RPMI7951 (cell line): ENCODE measurements at places on chromosomes 4 and X. TPM values are rescaled to one million over a fixed set of nuclear protein-coding genes. Genes with fewer than 3 reads are reported as not detected.

- DNase-seq, result peak; percentile 44
Observed at GRCh38 chr4:6873792-6874461, 35.7 kb upstream of the TBC1D14 start.

Gene IL21
- total RNA-seq, result not detected in 2 replicates

Gene SPACA5
- total RNA-seq, result 0.78 TPM in 1 of 2 replicates, not detected in the other

- no peak for DNase-seq
Observed at GRCh38 chr4:5478169-5478568, 230.2 kb downstream of the EVC2 start.

GRCh38 chrX:16665089-16665488, 15.1 kb downstream of the S100G start:
- DNase-seq, result peak; percentile 63

GRCh38 chrX:139691843-139692505, 16.0 kb downstream of the MCF2 start:
- no peak for DNase-seq

Gene CXorf51B
- not detected in 2 replicates for total RNA-seq

DNA sequence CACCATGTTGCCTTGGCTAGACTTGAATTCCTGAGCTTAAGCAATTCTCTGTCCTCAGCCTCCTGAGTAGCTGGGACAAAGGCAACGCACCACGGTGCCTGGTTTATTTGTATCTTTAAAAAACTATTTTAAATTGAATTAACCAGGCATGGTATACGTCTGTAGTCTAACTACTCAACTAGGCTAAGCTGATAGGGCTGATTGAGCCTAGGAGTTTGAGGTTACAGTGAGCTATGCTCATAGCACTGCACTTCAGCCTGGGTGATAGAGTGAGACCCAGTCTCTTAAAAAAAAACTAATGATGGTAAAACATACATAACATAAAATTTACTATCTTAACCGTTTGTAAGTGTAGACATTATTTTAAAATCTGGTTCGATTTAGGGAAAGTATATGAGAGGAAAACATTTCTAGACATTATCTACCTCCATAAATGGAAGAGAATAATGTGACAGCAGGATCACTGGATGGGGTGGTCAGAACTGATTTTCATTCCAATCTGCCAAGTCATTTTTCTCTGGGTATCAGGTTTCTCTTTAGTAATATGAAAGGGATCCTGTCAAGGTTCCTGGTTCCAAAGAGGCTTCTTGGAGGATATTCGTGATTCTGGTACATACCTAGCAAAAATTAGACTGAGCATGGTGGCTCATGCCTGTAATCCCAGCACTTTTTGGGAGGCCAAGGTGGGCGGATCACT, 8.7 kb upstream of the ITGB1BP2 start:
- peak; percentile 57 for DNase-seq

DNA sequence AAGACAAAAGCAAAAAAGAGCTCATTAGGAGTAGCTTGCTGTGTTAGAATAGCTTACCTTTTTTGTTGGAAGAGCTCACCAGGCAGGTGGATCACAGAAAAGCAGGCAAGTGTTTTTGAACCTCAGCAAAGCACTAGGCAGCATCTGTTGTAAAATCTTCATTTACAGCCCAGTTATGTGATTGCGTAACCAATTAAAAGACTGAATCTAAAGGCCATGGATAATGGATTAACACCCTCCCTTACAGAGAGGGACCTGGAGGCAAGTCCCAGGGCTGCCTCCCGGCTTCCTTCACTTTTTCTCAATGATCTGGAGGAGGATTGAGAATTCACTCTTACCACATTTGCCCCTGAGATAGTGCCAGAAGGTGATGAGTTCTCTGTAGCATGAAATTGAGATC, 51.1 kb downstream of the MAMLD1 start:
- no peak for DNase-seq

Gene KCNE5
- 0.12 and 0.20 TPM in 2 replicates for total RNA-seq

DNA sequence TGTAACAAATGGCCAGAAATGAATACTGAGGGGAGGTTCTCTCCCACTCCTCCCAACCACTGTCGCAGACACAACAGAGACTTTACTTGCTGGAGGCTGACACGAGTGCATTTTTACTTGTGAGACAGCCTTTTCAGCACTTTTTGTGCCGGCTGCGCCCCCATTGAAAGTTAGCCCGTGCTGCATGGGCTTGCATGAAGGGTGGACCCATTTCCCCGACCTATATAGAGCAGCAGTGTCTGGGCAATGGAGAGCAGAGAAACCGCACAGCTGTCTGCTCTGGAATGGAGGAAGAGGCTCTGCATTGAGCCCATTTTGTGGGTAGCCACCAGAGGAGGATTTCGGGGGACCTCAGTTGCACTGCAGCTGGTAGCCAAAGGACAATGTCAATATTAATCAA, 208.8 kb downstream of the UGT8 start:
- no peak for DNase-seq

Gene FGB
- total RNA-seq, result not detected in 2 replicates

DNA sequence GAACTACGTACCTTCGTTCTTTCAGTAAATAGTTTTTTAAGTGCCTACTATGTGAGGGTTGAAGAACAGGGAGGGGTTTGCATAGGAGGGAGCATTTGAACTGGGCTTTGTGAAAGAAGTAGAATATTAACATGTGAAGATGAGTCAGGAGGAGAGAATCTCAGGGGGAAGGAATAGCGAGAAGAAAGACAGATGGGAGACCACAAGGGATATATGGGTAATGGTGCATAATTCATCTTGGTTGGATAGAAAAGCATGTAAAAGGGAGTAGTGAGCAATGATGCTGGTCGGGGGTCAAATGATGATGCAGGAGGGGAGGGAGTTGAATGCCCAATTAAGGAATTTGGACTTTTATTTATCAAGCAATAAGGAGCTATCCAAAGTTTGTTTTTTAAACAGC, 52.7 kb downstream of the TMEM164 start:
- DNase-seq, result peak; percentile 34

- DNase-seq, result peak; percentile 69
Observed at GRCh38 chrX:149962859-149963757, 24.8 kb upstream of the EOLA2 start.

DNA sequence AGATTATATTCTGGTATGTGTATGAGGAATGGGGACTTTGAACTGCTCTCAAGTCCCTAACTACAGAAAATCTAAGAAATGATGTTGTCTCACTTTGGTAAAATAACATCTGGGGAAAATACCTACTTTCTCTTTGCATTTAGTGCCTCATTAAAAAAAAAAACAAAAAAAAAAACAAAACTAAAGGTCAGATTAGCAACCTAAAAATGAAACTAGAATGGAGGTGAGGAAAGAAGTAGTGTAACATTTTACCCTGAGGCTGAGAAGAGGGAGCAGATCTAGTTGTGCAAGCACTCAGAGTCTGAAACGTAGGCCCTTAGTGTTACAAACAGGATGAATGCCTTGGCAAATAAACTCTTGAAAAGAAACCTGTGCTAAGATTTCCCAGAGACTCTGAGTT, 56.0 kb downstream of the VGLL1 start:
- no peak for DNase-seq

Gene MTTP
- total RNA-seq, result under 0.01 and 0.39 TPM in 2 replicates

DNA sequence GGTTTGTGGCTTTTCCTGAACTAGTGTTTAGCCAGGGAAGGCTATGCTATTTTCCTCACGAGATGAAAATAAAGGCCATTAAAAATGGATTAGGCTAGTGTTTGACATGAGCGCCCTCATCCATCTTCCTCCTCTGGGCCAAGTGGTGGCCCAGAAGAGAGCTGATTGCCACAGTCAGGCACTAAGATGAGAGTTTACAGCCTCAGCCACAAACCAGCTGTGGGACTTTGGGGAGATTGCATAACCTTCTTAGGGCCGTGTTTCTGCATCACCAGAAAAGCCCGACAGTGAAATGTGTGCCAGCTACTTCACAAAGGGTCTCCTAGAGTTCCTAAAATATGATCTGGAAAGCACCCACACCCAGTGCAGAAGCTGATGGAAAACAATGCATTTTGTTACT, 42.3 kb upstream of the LNX1 start:
- DNase-seq, result peak; percentile 37

- no peak for DNase-seq
Observed at GRCh38 chr4:56086073-56086541, 137.4 kb downstream of the CEP135 start.

Gene MAGEB10
- not detected in 2 replicates for total RNA-seq

Gene ZNF518B
- 16.3 and 28.6 TPM in 2 replicates for total RNA-seq

Gene EXOC1L
- total RNA-seq, result not detected in 2 replicates

DNA sequence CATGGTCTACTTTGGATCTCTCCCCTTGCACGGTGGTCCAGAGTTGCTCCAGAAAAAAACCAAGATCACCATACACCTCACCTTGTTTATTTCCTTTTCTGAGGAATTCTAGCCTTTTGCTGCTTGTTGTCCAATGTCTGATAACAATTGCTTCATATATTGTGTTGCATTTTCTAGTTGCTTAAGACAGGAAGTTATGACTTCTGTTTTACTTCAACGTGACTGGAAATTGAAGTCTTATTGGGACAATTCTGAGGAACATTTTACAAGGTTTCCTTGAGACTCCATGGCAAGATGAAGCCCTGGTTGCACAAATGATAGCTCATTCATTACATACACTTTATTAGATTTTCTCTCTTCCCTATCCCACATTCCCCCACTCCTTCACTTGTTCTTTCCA, 5.2 kb downstream of the CXCL1 start:
- no peak for DNase-seq

GRCh38 chr4:164706675-164707074, 47.3 kb upstream of the SMIM31 start:
- DNase-seq, result no peak

GRCh38 chrX:15815779-15816437, 25.6 kb downstream of the ZRSR2 start:
- DNase-seq, result peak; percentile 5

Gene FOXR2
- 1.2 and 2.0 TPM in 2 replicates for total RNA-seq

DNA sequence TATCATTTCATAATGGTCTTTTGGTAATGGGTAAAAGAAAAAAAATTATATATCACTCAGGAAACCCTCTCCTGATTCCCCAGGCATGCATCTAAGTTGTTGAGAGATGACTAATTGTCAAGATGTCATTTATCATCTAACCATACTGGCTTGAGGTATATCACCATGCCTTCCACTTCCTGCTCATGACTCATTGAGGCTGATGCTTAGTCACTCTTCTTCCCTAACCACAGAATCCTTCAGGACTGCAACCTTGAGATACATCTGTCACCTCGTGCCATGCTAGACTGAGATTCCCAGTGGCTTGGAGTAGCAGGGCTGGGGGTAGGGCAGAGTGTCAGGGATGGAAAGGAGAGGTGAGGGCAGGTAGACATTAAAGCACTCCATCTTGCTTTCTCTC, 782.5 kb upstream of the INTU start:
- DNase-seq, result peak; percentile 98

Gene SYN1
- total RNA-seq, result 0.12 and 0.20 TPM in 2 replicates

Gene CT83
- not detected in 2 replicates for total RNA-seq

GRCh38 chr4:168797738-168798375, 212.2 kb downstream of the CBR4 start:
- DNase-seq, result no peak

GRCh38 chr4:170729236-170729635, 639.5 kb upstream of the AADAT start:
- DNase-seq, result no peak
